ENCODE measurements at places on chromosomes 7 and 10.

DNA sequence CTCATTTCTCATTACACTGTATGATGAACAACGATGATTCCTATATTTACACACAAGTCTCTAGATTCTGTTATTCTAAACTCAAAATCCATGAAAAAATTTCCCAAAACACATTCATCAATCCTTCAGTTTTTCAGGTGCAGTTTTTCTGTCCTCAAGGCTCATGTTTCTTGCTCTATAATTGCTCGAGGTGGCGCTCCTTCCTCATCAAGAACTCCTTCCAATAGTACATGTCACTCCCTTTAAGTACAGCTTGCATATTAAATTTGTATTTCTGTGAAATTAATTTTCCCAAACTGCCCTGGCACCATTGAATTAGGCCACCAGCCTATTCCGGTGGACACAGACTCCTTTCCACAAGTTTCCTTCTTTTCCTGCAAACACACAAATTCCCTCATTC is 188.7 kb upstream of the MINDY3 start:
- DNase-seq, result no peak

- no peak for DNase-seq
Measured at GRCh38 chr7:23864973-23865372, 155.0 kb downstream of the STK31 start.

- DNase-seq, result no peak
Measured at GRCh38 chr7:133511252-133511651, 258.4 kb downstream of the EXOC4 start.

GRCh38 chr7:12557282-12557681 is 13.2 kb upstream of the SCIN start:
- no peak for DNase-seq

DNA sequence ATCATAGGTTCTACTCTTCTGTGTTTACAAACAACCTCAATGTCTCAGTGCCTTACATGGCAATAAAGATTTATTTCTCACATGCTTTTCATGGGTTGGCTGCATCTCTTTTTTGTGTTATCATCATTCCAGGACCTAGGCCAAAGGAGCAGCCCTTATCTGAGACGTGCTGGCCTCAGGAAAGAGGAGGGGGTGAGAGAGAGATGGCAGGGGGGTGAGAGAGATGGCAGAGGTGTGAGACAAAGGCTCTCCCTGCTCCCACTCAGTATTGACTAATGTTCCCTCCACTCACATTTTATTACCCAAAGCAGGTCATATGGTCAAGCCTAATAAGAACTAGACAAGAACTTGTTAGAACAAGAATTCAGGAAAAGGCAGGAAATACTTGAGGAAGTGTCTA is 120.1 kb upstream of the PRR15 start:
- DNase-seq, result no peak

DNA sequence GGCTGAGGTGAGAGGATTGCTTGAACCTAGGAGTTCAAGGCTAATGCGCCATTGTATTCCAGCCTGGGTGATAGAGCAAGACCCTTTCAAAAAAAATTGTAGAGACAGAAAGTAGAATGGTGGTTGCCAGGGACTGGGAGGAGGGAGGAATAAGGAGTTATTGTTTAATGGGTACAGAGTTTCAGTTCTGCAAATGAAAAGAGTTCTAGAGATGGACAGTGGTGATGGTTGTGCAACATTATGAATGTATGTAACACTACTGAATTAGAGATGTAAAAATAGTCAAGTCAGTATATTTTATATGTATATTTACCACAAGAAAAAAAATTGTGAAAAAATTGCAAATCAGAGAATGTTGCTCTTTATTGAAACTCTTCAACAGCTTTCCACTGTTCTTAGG is 266.5 kb upstream of the NPY start:
- DNase-seq, result no peak

DNA sequence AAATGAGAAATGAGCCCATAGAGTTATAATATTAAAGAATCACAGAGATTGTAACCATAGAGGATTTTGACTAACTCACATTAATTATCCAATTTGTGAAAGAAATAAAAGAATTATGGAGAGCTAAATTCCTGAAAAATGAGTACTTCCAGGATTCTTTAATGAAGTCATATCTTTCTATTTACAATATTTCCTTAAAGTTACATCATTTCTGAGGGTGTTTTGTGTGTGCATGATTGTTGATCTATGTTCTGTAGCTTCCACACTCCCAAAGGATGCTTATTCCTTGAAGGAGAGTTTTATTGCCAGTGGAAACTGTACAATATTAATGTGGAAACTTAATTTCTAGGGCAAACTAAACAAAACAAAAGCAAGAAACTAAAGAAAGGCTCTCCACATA is 299.6 kb downstream of the MDFIC start:
- no peak for DNase-seq

GRCh38 chr10:13219685-13220670 is 14.2 kb downstream of the UCMA start:
- DNase-seq, result no peak

DNA sequence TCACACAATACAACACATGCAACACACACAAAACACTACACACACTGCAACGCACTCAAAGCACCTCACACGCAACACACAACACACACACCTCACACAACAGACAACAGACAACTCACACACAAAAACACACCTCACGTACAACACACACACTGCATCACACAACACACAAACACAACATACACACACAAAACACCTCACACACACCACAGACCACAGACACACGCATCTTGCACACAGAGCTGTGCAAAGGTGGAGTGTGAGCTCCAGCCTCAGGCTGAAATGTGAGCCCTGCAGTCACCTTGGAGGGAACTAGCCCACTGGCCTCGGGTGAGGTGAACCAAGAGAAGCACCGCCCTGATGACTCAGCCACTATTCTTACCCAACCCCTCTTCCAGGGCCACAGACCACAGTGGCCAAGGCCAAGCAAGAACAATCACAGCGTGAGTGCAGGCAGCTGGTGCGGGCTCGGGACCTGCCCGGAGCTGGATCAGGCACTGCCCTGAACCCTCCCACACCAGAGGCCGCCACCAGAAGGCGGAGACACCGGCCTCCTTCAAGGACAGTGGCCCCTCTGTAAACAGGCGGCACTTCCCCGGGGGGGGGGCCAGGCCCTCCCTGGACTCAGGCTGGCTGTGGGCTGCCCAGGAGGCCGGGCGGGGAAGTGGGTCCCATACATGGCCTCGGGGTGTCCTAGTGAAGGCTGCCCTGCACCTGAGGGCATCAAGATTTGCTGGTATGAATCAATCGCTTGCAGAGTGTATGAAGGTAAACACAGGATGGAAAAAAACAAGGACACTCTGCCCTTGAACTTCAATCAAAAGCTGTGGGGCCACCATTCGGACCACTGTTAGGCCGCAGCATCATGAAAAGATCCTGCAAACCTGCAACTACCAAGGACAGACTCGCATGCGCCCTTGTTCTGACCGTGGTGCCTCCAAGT is 106.7 kb downstream of the TNS3 start:
- DNase-seq, result no peak

DNA sequence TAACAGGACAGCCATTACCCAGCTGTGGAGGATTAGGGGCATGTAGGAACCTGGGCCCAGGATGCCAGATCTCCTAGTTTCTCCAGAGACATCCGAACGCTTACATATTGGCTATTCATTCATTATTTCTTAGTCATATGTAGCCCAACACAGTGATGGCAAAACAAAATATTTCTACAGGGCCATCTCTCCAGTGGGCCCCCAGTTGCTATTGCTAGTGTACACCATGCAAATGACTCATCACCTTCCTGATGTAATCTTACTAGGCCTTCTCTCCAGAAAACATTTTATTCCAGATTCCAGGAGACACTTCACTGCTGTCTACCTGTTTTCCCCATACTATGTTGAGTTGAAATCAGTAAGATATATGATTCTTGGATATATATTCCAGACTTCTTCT is 201.7 kb downstream of the PLXDC2 start:
- DNase-seq, result no peak

DNA sequence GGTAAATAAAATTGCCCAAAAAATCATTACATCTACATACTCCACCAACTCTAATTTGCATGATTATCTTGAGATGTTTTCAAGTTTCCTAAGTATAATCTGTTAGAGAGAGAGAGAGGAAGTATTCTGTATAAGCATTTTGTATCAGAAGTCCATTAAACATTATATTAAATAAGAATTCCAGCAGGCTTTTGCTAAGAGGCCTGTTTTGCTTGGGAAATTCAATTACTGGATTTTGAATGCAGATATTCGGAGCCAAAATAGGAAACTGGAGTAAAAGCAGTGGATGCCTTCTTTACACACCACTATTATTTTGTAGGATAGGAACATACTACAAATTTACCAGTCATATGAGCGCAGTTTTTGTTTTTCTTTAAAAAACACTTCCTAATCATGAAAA is 727.8 kb downstream of the CNTNAP2 start:
- no peak for DNase-seq

DNA sequence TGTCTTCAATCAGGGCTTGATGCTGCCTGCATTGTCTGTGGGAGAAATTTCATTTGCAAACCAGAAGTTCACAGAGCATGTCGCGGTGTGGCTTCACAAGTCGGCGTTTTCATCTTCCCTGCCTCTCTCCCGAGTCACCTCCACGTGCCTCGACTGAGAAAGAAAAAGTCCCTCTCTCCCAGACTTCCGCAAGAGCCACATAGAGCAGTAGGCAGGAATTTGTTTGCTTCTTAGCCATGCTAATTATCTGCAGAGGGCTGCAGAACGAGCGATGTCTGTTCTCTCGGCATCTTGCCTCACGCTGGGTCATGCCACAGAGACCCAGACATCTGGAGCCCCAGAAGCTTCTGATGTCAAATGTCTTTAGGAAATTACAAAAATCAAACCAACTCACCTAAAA is 272.2 kb downstream of the TCF7L2 start:
- no peak for DNase-seq

GRCh38 chr7:93374345-93374940 is 142.3 kb downstream of the VPS50 start:
- no peak for DNase-seq

DNA sequence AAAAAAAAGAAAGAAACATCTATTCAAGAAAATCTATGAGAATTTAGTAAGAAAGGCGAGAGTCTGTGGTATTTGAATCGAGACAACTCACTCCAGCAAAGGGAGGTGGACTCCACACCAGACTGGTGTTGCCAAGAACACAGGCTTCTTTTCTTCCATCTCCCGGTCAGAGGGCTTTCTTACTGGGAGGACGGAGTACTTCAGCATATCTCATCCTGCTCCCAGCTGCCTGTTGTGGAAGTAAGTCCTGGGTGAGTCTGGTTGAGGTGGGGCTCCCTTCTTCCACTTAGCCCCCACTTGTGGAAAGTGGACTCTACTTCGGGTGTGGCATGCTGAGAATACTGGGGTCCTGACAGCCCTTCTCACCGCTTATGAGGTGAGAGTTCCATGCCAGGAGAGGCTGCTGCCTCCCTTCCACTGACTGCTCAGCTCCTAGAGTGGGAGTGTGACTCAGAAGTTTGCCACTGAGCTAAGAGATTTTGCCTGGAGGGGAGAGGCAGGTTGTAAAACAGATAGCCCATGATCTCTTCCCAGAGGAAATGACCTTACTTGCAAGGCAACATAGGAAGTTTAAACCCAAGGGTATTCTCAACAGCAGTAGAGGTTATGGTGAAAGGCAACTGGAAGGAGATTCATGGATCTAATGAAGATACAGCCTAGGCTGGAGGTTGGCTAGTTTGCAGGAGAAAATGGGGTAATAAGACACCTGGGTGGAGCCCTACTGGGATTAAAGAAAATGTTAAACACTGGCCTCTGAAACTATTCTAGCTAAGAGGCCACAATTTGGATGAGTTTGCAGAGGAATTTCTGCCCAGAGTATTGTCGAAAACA is 3.5 kb upstream of the NACAD start:
- DNase-seq, result no peak

DNA sequence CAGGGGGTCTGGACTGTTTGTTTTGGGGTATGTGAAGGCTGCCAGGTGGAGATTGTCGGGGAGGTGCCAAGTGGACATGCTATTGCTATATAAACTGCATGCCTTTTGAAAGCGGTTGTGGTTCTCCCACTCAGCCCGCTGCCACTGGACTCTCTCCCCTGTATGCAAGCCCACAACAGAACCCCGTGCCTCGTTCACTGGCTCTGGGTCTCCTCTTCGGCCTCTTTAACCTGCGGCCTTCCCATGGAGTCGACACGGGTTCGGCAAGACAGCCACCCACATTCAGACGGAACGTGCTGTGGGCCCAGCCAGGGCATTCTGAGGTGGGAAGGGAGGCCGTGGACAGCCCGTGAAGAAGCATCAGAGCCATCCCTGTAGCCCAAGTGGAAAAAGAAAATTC is 50.3 kb downstream of the SVIL start:
- no peak for DNase-seq

- no peak for DNase-seq
Measured at GRCh38 chr10:80697926-80698325, 160.2 kb downstream of the SH2D4B start.

DNA sequence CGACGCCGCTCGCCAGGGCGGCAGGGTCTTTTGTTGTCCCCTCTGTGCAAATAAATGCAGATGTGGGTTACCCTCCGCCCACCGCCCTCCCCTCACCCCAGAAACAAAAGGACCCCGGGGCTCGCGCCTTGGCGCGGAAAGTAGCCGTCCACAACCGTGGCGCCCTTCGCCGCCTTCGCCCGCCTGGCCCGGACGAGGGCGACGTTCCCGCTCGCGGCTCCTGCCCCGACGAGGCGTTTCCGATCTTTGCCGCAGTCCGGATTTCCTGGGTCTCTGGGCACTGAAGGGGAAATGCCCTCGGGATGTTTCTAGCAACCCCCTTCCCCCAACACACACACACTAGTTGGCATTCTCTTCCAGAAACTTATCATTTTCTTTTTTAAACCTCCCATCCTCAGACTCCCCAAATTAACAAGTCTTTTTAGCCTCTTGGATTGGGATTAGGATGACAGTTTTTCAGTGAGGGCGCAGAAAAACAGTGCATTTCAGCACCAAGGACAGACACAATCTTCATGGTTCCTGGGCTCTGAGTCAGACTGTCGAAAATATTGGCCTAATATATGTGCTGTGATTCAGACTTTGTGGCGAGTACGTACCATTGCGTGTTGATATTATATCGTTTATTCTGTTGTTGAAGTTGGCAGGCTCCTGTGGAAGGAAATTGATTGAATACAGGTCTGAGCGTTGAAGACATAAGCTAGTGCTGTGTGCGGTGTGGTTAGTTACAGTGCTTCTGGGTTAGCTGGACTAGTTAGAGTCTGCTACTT is 771 bp downstream of the PHYHIPL start:
- no peak for DNase-seq

DNA sequence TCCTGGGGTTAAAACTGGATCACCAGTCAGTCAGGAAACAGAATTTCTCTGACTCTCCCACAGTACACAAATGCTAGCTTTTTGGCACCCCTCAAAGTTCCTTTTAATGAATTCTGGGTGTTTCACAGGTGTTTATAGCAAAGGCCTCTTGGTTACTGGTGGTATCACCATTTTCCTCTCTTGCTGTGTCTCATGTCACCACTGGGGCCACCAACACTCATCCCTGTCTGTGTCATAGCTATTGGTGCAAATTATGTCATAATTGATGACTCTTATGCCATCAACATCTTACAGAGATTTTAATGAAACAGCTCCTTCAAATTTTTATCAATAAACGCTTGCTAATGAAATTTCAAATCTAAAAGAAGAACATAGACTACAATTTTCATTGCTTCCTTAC is 27.7 kb upstream of the OSBPL3 start:
- DNase-seq, result no peak

Measured in stimulated activated CD8-positive, alpha-beta memory T cell treated with anti-CD3 and anti-CD28 coated beads, Interleukin-7, amount 100 ng/mL, for 24 hours (primary cell).